Spinal cord (tissue), 10 donors: ENCODE measurements at places on chromosomes 3 and 15. TPM values are rescaled to one million over a fixed set of nuclear protein-coding genes. Genes with fewer than 3 reads are reported as not detected.

DNA sequence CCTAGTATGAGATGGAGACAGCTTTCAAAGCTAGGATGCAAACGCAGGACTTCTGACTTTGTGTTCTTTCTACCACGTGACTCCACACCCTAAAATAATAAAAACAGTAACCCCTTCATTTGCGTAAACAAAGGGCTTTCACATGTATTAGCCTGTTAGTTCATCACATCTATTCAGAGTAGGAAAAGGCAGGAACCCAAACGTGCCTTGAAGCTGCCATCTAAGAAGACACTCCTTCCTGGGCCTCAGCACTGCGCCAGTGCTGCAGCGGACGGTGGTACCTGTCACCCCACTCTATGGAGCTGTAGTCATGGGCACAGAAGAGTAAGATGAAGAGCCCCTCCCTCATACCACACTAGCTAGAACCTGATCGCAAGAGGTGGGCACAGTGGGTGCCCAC is 34.3 kb downstream of the PLD1 start:
- peak overlapping the region; percentile 62 for H3K27ac ChIP-seq
- no peaks in the 10 kb centered on the region for H3K36me3 ChIP-seq
- H3K4me3 ChIP-seq = no peak overlapping the region
- DNase-seq = no peak

GRCh38 chr15:78374436-78375393 is 34.6 kb downstream of the CRABP1 start:
- no peak overlapping the region for H3K4me3 ChIP-seq
- no peaks in the 10 kb centered on the region for H3K36me3 ChIP-seq
- no peak for DNase-seq
- H3K27ac ChIP-seq = no peak overlapping the region
- no peaks in the 10 kb centered on the region for H3K4me1 ChIP-seq

GRCh38 chr3:108124337-108125152 is 33.7 kb upstream of the CD47 start:
- H3K36me3 ChIP-seq = no peaks in the 10 kb centered on the region
- H3K27ac ChIP-seq = no peak overlapping the region
- no peaks in the 10 kb centered on the region for H3K27me3 ChIP-seq
- DNase-seq = peak; percentile 38
- H3K4me1 ChIP-seq = no peaks in the 10 kb centered on the region
- H3K4me3 ChIP-seq = no peak overlapping the region

GRCh38 chr3:134449951-134450350 is 35.8 kb downstream of the ANAPC13 start:
- H3K36me3 ChIP-seq = no peaks in the 10 kb centered on the region

- H3K4me1 ChIP-seq = no peaks in the 10 kb centered on the region
- no peak overlapping the region for H3K4me3 ChIP-seq
- H3K36me3 ChIP-seq = no peaks in the 10 kb centered on the region
- DNase-seq = no peak
- H3K27me3 ChIP-seq = no peaks in the 10 kb centered on the region
- no peak overlapping the region for H3K27ac ChIP-seq
Observed at GRCh38 chr3:17908399-17909191, 166.2 kb upstream of the TBC1D5 start.

LRRN1 gene
- 128 TPM for polyA plus RNA-seq

DNA sequence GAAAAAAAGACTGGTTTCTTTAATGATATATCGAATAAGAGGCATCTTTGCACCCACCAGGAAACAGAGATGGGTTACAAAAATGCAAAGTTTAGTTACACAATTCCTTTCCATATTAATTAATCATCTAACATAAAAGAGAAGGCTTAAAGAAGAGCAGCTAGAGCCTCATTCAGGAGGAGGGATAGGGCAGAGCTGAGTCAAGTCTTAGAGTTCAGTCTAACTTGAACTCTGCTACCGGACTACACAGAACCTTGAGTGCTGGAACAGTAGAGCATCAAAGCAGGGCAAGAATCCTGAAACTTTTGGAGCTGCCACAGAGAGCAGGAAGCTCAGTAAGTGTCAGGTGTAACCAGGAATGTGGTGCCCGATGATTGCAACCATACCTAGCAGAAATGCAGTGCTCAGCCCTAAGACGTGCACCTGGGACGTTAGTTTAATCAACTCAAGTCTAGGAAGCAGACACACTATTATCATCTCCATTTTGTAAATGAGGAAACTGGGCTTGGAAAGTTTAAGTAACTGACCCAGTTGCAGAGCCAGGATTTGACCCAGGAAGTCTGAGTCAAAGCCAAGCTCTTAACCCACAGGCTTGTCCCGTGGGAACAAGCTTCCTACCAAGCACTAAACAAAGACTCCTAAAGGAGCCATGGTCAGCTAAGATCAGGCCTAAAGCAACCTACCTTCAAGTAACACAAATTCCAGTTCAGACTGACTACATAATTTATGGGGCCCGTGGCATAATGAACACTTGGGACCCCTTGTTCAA is 187.4 kb downstream of the FOXP1 start:
- no peaks in the 10 kb centered on the region for H3K36me3 ChIP-seq
- H3K27me3 ChIP-seq = no peaks in the 10 kb centered on the region
- H3K27ac ChIP-seq = no peak overlapping the region
- no peaks in the 10 kb centered on the region for H3K4me1 ChIP-seq

SPINK8 gene
- 1.5 TPM for polyA plus RNA-seq

- no peak overlapping the region for H3K4me3 ChIP-seq
- DNase-seq = peak; percentile 71
- no peaks in the 10 kb centered on the region for H3K27me3 ChIP-seq
Observed at GRCh38 chr3:115760716-115761115, 137.4 kb downstream of the GAP43 start.

- no peak overlapping the region for H3K4me3 ChIP-seq
- no peak overlapping the region for H3K27ac ChIP-seq
- H3K4me1 ChIP-seq = no peaks in the 10 kb centered on the region
- DNase-seq = no peak
Observed at GRCh38 chr3:71998995-71999673, 214.2 kb upstream of the PROK2 start.

DNA sequence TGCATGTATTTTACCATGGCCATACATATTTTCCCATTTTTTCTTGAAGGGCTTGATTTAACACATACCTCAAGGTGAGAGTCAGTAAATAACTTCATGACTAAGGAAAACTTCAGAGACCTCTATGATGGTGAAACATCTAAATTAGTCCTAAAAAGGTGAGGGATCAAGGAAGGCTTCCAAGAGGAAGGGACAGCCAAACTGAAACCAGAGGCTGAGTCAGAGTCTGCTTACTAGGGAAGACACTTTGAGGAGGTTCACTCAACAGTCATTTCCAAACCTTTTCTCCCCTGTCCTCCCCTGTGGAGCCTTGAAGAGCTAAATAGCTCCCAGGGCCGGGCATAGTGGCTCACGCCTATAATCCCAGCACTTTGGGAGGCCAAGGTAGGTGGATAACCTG is 206.6 kb downstream of the SHQ1 start:
- H3K4me1 ChIP-seq = no peaks in the 10 kb centered on the region
- H3K27me3 ChIP-seq = no peaks in the 10 kb centered on the region
- no peak overlapping the region for H3K27ac ChIP-seq
- no peaks in the 10 kb centered on the region for H3K36me3 ChIP-seq

GRCh38 chr3:137787529-137787928 is 23.4 kb downstream of the SOX14 start:
- H3K36me3 ChIP-seq = no peaks in the 10 kb centered on the region
- no peak overlapping the region for H3K4me3 ChIP-seq
- no peak overlapping the region for H3K27ac ChIP-seq

GRCh38 chr3:156620260-156620659 is 54.1 kb upstream of the TIPARP start:
- no peak overlapping the region for H3K4me3 ChIP-seq
- no peaks in the 10 kb centered on the region for H3K36me3 ChIP-seq
- H3K4me1 ChIP-seq = no peaks in the 10 kb centered on the region
- no peak overlapping the region for H3K27ac ChIP-seq

GRCh38 chr3:188889054-188889491 is 282.7 kb upstream of the TPRG1 start:
- no peak for DNase-seq
- H3K27ac ChIP-seq = no peak overlapping the region
- no peaks in the 10 kb centered on the region for H3K36me3 ChIP-seq
- no peaks in the 10 kb centered on the region for H3K4me1 ChIP-seq
- no peaks in the 10 kb centered on the region for H3K27me3 ChIP-seq

GRCh38 chr15:85316244-85316934 is 64.0 kb upstream of the AKAP13 start:
- no peak overlapping the region for H3K27ac ChIP-seq
- H3K36me3 ChIP-seq = no peaks in the 10 kb centered on the region
- no peak overlapping the region for H3K4me3 ChIP-seq
- DNase-seq = no peak
